Activated CD4-positive, alpha-beta T cell treated with anti-CD3 and anti-CD28 coated beads, Interleukin-2, Interleukin-6, amounts not matched to agents 100 ng/mL and 50 ng/mL, durations not matched to agents 16 hours and 8 hours (primary cell): ENCODE measurements at places on chromosomes 4 and X.

DNA sequence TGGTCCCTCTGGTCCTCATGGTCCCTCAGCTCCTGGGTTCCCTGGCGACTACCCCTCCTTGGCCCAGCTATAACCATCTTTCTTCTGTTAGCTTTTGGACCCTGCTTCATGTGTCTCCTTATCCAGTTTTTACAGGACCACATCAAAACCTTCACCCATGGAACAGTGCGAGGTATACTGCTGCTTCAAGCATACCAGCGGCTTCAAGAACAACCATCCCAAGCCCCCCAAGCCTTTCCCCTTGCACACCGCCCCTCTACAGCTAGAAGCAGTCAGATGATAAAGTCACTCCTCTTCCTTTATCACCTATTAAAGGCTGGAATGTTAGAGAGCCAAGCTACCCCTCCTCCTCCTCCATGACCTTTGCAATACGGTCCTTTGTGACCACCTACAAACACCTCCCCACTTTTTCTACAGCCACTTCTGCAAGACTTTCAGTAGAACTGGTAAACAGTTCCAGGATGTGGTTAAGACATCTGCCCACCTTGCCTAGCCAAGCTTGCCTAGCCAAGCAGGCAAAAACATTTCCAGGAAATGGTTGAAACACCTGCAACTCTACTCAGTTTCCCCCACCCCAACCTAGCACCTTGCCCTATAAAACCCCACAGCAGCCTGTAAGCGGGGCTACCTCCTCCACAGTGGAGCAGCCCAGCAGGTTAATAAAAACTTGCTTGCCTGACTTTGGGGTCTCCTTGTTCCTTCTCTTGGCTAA is 125.7 kb downstream of the ZC4H2 start:
- DNase-seq: peak; percentile 30

- no peak for DNase-seq
Observed at GRCh38 chrX:18351784-18352183, 2.7 kb downstream of the SCML2 start.

- peak; percentile 8 for DNase-seq
Observed at GRCh38 chrX:40552768-40553167, 28.0 kb upstream of the ATP6AP2 start.

- DNase-seq: no peak
Observed at GRCh38 chr4:40607221-40607620, 22.4 kb downstream of the RBM47 start.

- no peak for DNase-seq
Observed at GRCh38 chr4:2193326-2193725, 48.6 kb downstream of the HAUS3 start.

DNA sequence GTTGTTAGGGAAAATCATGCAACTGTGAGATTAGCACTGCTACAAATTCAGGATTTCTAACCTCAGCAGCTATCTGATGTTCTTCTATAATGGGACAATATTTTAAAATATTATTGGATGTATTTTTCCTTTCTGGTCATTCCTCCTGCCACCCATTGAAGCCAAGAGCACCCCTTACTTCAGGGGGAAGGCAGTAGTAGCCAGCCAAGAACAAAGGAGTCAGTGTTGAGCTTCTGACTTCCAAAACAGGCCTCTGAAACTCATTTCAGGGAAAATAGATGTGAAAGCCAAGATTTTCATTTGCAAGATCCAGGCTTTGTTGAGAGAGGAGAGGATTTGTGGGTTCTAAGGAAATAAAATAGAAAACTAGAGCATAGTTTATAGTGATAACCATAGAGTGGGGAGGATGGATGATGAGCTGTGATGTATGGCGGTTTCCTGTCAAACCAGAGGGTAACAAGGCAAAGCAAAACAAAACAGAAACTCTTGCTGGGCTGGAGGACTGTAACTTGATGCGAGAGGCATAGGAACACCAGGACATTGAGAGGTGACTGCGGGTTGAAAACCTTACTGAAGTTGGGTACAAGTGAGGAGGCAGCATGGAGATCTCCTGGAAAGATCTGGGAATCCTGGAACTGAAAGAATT is 173.7 kb upstream of the LEF1 start:
- DNase-seq: peak; percentile 44

GRCh38 chr4:80452768-80453167 is 117.2 kb downstream of the CFAP299 start:
- no peak for DNase-seq
